Tibial nerve (tissue), 4 donors: ENCODE measurements at places on chromosomes 16 and 17. TPM values are rescaled to one million over a fixed set of nuclear protein-coding genes. Genes with fewer than 3 reads are reported as not detected.

Gene FSCN2
- total RNA-seq = 4.2 TPM

Gene NTN1
- total RNA-seq = 31.0 TPM

Gene MTSS2
- 40.6 TPM for total RNA-seq

Gene SEZ6L2
- 0.84 TPM for total RNA-seq

Gene SMIM36
- total RNA-seq = not detected

Gene MFAP4
- total RNA-seq = 30.6 TPM

Gene CDH15
- total RNA-seq = 0.98 TPM

Gene ABCA6
- 290 TPM for total RNA-seq

Gene KRT24
- 0.20 TPM for total RNA-seq

Gene CCL3
- total RNA-seq = not detected

Gene TPSB2
- 35.8 TPM for total RNA-seq

Gene ACE
- total RNA-seq = 35.3 TPM

Gene SLC7A5
- 6.6 TPM for total RNA-seq

Gene P2RX5
- total RNA-seq = 0.42 TPM

Gene HS3ST3A1
- total RNA-seq = 7.3 TPM

Gene KIF2B
- total RNA-seq = not detected

Gene CLEC18A
- total RNA-seq = not detected

Gene TBC1D3E
- not detected for total RNA-seq

Gene KRTAP9-4
- not detected for total RNA-seq

Gene CCL14
- total RNA-seq = 20.5 TPM

Gene ASGR2
- 0.60 TPM for total RNA-seq

Gene RPL26
- 3,277 TPM for total RNA-seq

Gene GPR142
- not detected for total RNA-seq

Gene CALB2
- 5.9 TPM for total RNA-seq

Gene TMEM231
- 12.0 TPM for total RNA-seq

Gene TIMP2
- total RNA-seq = 187 TPM

Gene KRT40
- not detected for total RNA-seq

Gene BPTF
- total RNA-seq = 104 TPM

Gene CLEC10A
- total RNA-seq = 9.0 TPM

Gene RPL23
- total RNA-seq = 1,361 TPM

Gene PER1
- 191 TPM for total RNA-seq

Gene FOXL1
- 7.1 TPM for total RNA-seq

Gene CARD14
- total RNA-seq = 4.4 TPM

Gene NOG
- 11.9 TPM for total RNA-seq
